Sigmoid colon (tissue), 7 donors: ENCODE measurements at places on chromosomes 3 and 15.

DNA sequence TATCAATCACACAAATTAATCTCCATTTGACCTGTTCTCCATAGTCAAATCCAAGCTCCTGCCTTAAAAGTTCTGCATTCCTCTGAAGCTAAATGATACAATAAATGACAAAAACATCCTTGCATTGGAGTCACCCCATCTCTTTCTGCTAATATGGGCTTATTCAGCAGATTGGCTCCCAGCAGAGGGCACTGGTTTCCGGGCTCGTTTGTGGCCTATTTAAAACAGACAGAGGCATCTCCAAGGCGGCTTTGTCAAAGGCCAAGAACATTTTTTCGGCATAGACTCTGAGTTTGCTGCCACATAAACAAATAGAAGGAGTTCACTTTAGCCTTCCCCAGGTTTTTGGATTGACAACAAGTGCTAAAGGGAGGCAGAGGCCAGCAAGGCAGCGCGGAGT lies 204.4 kb upstream of the RASGRP1 start:
- DNase-seq = no peak

- DNase-seq = no peak
Observed at GRCh38 chr3:181040030-181040429, 50.5 kb upstream of the DNAJC19 start.

DNA sequence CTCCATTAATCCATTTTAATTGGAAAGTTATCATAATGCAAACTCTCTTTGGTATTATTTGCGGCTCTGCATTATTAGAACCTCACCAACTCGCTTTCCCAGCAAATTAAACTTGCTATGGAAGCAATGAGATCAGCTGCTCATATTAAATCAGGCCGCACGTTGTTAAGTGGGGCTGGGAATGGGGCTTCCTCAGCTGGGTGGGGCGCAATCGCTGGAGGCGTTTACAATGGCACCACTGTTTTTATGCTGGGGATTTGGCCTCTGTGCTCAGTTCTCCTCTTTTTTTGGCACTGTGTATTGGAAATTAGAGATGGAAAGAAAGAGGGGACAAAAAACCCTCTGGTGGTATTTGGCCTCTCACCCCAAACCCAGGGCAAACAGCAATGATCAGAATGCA lies 72.2 kb downstream of the RPLP1 start:
- no peak for DNase-seq

GRCh38 chr3:11390411-11391131 lies 118.4 kb downstream of the ATG7 start:
- no peak for DNase-seq

GRCh38 chr3:124557433-124558232 lies 172.6 kb upstream of the UMPS start:
- DNase-seq = no peak

- DNase-seq = no peak
Observed at GRCh38 chr3:185325946-185326791, 36.8 kb upstream of the MAP3K13 start.
